ENCODE measurements at places on chromosomes 6 and 20.

DNA sequence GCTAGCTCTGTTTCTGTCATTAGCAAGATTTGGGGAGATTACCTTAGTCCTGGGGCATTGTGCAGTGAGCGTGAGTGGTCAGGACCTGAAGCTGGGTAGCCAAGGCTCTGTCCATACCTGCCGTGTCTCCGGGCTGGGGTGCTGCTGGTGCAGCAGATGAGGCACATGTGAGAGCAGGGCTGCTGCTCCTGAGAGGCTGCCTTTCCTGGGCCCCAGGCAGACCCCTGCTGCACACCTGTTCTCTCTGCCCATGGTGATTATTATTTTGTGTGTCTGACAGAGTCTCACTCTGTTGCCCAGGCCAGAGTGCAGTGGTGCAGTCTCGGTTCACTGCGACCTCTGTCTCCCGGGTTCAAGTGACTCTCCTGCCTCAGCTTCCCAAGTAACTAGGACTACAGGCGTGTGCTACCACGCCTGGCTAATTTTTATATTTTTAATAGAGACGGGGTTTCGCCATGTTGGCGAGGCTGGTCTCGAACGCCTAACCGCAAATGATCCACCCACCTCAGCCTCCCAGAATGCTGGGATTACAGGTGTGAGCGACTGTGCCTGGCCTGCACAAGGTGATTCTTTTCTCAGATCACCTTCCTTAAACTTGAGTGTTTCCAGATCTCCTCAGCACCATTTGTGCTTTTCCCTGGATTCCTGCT lies 36.8 kb upstream of the IRF4 start:
- no peak for DNase-seq

DNA sequence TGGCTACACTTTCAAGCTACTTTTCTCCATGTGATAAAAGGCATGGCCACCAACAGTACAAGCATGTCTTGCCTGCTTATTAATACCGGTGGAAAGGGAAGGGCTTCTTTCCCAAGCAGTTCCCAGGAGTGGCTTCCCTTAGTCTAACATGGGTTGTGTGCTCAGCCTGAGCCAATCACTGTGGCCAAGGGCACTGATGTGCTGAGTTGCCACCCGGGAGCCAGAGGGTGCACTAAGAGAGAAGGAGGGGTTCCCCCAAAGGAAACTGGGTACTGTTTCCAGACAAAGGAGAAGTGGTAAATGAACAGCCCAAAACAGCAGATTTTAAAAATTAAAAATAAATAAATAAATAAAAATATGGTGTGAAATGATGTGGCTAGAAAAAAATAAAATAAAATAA lies 68.5 kb downstream of the BANF2 start:
- DNase-seq = no peak

DNA sequence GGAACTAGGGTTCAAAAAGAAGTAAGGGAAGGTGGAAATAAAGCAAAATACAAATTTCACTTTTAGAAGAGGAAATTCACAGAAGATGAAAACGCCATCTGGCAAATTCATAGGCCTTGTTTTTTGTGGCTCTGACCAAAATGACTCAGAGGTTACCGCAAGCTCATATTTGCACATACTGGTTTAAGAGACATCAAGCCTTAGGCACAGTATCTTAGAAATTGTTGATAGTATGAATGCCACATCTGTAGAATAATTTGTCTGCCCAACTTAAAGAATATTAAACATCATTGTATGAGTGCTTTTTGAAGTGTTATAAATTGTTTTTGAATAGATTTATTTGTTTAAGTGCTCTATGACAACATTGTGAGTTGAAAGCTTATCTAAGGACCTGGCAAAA lies 10.6 kb downstream of the TAAR1 start:
- DNase-seq = no peak

DNA sequence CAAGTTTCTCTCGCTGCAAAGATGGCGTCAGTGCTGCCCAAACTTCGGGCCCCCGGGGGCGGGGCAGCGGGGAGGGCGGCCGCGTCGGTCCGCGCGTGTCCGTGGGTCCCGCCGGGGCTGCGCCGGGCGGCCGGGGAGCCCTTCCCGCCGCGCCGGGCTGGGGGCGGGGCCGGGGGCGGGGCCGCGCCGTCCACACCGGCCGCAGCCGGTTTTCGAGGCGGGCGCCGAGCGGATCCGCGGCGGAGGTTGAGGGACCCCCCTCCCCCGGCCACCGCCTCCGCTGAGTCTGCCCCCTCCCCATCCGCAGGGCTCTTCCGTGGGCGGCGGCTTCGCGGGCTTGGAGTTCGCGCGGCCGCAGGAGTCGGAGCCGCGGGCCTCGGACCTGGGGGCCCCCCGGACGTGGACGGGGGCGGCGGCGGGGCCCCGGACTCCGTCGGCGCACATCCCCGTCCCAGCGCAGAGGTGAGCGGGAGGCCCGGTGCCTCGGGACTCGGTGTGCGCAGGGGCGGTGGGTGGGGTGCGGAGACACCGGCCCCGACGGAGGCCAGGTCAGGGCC lies 572 bp downstream of the SLC2A4RG start:
- DNase-seq = no peak

DNA sequence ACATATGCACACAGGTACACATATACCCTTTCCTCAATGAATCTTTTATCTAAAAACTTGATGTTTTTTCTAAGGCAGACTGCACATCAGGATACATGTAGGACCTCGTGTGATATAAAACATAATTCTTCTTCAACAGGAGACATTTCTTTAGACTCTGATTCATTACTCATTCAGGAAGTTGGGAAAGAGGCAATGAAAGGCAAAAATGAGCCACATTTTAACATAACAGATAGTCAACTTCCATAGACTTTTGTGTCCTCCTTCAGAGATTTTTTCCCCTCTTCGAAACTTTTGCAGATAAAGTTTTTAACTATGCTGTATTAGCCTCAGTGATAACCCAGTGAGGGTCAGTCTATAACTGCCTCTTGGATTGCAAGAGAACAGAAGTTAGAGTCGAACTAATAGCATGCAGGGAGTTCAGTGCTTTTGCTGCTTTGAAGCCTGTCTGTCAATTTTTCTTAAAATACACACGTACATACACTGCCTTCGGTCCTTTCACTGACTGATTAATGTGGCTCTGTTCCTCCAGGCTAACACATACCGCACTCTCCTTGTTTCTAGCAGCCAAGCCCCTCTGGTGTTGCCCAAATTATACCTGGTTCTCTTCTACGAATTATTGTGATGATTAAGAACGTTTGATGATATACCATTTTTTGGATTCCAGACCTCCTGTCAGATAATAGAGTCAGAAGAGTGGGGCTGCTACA lies 562.5 kb upstream of the MAP3K7 start:
- DNase-seq = no peak

DNA sequence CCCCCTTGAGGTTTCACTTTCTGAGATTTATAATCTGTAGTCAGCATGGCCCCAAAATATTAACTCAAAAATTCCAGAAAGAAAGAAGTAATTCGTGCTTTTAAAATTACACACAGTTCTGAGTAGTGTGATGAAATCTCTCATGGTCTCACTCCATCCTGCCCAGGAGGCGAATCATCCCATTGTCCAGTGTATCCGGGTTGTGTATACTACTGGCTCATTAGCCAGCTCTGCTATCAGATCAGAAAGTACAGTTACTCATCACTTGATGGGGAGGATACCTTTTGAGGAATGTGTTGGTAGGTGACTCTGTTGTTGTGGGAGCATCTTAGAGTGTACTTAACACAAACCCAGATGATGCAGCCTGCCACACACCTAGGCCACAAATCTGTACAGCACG lies 65.2 kb downstream of the CDC5L start:
- no peak for DNase-seq

DNA sequence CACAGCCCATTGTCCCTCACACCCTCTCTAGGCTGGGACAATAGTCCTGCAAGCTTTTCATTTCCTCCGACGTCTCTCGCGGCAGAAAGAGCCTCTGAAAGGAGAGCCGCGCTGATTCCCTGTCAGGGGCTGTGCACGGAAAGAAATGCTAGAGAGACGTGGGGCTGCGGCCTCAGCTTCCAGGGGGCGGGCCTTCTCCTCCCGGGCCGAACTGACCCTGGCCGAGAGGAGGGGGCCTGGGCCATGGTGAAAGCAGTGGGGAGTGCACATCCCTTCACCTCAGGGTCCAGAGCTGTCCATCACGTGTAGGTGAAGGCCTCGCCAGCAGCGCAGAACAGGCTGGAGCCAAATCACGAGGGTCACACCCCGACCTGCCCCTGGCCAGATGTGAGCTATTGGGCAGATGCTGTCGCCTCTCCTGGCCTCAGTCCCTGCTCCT lies 220.4 kb downstream of the TAF4 start:
- DNase-seq = no peak

GRCh38 chr6:105893741-105894140 lies 192.4 kb upstream of the PRDM1 start:
- no peak for DNase-seq

- DNase-seq = no peak
Measured at GRCh38 chr20:36848078-36848660, 27.8 kb upstream of the TLDC2 start.

DNA sequence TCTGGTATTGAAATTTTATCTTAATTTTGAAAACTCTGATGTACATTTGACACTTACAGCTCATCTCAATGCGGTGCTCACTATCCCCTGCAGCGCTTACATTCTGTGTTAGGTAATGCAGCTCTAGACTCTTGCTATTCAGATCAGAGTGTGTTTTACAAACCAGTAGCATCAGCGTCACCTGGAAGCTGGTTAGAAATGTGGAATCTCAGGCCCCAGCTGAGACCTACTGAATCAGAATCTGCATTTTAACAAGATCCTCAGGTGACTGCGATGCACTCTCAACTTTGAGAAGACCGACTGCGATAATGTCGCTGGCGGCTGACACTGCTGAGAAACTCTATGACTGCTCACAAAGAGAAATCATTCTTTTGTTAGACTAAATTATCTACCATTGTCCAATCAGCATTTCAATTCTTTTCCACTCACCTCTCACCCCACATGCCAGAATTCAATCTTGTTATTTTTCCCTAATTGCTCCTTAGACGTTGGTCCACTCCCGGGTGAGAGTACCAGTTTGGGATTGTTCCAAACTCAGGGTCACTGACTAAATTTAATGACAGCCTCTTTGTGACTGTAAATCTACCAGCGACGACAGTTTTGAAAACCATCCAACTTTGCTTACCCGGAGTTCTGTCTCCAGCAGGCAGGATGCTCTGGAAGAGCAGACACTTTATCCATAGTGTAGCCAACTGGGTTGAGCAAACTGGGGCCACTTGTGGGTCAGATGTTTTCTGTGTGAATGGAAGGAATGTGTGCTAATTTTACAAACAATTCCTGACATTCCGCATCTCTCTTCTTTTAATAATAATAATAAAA lies 140.1 kb upstream of the BTBD3 start:
- DNase-seq = no peak

GRCh38 chr20:20393207-20394120 lies 25.6 kb downstream of the INSM1 start:
- DNase-seq = no peak

- no peak for DNase-seq
Measured at GRCh38 chr20:24441661-24442060, 27.8 kb upstream of the SYNDIG1 start.

GRCh38 chr6:25172819-25173218 lies 106.4 kb upstream of the CARMIL1 start:
- DNase-seq = no peak

GRCh38 chr6:30816791-30817739 lies 67.3 kb upstream of the DDR1 start:
- DNase-seq = no peak

- no peak for DNase-seq
Measured at GRCh38 chr6:106197441-106197840, 111.3 kb downstream of the PRDM1 start.

GRCh38 chr20:43188861-43189553 lies 699 bp downstream of the PTPRT start:
- DNase-seq = no peak

GRCh38 chr20:55701467-55701866 lies 303.9 kb downstream of the CBLN4 start:
- DNase-seq = no peak

GRCh38 chr6:161918628-161919205 lies 644.9 kb upstream of the AGPAT4 start:
- no peak for DNase-seq

DNA sequence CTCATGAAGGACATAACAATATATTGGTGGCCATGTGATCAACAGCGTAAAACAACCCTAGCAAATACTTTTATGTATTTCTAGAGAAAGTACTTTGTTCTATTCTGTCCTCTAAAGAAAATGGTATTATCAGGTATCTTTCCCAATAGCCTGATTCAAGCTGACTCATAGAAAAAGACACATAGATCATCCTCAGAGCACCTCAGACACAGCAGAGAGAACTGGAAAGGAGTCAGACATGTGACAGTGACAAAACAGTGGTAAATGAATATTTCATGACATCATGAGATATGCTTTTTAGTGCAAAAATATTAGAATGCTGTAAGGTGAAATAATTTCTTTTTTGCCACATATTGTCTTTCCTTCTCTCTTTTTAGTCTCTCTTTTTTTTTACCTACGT lies 1355.0 kb upstream of the MAP3K7 start:
- no peak for DNase-seq

DNA sequence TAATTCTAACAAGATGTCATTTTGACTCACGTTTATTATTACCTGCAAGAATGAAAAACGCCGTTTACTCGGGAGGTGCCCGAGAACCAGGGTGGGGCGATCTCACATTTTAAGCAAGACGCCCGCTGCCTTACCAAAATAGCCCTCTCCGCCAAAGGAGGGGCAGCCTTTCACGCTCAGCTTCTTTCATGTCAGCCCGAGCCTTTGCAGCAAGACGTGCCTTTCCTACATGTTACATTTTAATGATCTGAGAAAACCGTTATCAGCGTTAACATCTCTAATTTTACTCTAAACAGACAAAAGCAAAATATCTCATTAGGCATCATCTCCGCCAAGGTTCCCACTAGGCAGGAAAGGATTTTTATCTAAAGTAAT lies 2.0 kb downstream of the BACH2 start:
- no peak for DNase-seq

DNA sequence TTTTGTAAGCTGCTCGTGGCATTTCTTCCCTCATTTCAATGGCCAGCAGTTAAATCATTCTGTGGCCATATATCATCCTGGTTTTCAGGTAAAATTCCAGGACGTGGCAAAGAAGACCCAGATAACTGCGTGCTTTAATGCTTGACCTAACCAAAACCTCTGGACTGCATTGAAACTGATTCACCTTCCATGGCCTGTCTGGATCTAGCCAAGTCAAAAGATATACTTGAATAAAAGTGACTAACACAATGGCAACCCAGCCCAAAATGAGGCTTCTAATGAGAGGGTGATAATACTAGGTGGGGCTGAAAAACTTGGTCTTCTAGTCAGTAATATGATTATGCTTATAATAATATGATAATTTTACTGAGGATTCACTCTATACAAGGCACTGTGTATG lies 16.5 kb upstream of the PCSK2 start:
- DNase-seq = no peak
